T-helper 17 cell (primary cell): ENCODE measurements at places on chromosomes 2 and 18.

DNA sequence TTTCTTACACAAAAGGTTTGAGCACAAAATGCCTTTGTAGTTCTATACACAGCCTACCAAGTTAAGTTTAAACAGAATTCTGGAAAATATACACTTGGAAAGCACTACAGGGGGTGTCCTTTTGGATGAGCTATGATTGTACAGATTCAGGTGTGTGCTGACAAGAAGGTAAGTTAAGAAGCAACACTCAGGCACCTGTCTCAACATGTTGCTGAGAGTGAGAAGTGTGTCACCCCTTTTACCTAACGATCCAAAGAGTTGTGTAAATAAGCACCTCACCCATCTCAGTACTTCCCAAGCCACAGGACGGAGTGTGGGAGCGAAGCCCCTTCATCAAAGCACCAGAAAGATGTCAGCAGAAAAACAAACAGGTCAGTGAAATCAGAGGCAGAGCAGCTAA, 109.5 kb upstream of the DAPL1 start:
- no peaks in the 10 kb centered on the region for H3K4me1 ChIP-seq
- DNase-seq: no peak
- no peak overlapping the region for H3K27ac ChIP-seq
- H3K27me3 ChIP-seq: peaks cover 15% of the 10 kb centered on the region

DNA sequence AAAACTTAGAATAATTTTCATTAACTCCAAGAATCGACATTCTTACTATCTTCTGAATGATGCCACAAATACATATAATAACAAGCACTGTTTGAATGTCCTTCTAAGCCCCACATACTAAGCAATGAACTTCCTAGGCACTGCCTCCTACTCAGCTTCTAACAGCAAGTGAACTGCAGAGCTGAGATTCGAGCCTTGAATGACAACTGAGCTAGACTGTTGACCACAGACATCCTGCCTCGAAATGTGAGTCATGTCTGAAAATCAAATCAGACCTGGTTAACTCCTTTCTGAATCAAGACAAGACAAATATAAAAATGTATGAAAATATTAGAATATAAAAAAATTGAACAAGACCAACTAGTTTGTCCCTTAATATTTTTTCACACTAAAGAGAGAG, 108.1 kb downstream of the MYT1L start:
- H3K4me3 ChIP-seq: no peak overlapping the region
- no peaks in the 10 kb centered on the region for H3K4me1 ChIP-seq
- H3K27ac ChIP-seq: no peak overlapping the region
- no peak for DNase-seq

DNA sequence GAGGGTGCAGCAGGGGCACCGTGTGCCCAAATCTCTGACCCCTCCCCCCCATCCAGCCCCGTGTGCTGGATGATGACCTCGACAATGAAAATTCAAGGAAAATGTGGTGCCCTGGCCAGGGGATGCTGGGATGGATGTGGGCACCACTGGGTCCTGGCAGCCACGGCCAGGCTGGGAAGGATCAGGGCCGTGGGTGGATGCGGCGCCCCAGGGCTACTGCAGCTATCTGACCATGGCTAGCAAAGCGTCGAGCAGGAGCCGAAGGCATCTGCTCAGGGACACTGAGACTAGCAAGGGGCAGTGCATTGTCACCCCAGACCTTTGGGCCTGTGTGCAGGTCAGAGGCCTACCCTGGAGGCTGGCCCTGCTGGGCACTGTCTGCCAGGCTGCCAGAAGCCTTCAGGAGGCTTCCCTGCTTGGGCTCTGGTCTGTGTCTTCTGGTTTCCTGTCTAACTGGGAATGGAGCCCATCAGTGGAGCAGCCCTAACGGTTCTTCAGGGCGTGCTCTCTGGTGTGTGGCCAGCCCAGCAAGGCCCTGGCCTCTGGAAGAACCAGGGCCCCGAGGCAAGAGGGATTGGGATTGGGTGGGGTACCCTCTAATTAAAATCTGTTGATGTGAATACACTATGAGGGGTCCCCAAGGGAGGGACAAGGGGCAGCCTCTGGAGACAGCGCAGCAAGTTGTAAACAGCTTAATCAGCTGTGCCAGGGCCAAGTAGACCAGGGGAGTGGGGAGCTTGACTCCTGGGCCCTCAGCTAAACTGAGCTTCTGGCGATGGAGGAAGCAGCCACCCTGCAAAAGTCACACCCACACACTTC, 98.0 kb downstream of the STPG4 start:
- H3K27me3 ChIP-seq: no peaks in the 10 kb centered on the region
- peaks cover 20% of the 10 kb centered on the region for H3K4me1 ChIP-seq
- H3K4me3 ChIP-seq: peak overlapping the region; percentile 41
- peaks cover 2% of the 10 kb centered on the region for H3K36me3 ChIP-seq
- DNase-seq: no peak

GRCh38 chr18:5962362-5962761, 67.0 kb upstream of the TMEM200C start:
- H3K27ac ChIP-seq: no peak overlapping the region
- H3K36me3 ChIP-seq: no peaks in the 10 kb centered on the region
- no peak overlapping the region for H3K4me3 ChIP-seq
- H3K4me1 ChIP-seq: peaks cover 5% of the 10 kb centered on the region
- H3K27me3 ChIP-seq: peaks cover 24% of the 10 kb centered on the region
- no peak for DNase-seq

DNA sequence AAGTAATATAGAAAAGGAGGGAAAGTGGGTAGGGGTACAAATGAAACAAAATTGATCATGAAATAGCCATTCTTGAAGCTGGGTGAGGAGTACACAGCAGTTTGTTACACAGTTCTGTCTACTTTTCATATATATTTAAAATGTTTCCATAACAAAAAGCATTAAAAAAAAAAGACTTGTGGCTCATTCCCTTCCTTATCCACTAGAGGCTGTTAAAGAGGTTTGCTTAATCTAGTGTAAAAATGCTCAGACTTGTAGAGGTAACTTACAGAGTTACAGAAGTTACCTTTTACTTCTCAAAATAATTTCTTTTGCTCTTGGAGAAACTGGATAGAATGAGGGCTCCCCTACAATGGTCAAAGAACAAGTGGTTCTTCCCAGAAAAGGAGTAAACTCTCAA, 8.1 kb upstream of the WIPF1 start:
- peaks cover 65% of the 10 kb centered on the region for H3K4me1 ChIP-seq
- peak overlapping the region; percentile 98 for H3K27ac ChIP-seq
- DNase-seq: no peak
- no peak overlapping the region for H3K4me3 ChIP-seq

DNA sequence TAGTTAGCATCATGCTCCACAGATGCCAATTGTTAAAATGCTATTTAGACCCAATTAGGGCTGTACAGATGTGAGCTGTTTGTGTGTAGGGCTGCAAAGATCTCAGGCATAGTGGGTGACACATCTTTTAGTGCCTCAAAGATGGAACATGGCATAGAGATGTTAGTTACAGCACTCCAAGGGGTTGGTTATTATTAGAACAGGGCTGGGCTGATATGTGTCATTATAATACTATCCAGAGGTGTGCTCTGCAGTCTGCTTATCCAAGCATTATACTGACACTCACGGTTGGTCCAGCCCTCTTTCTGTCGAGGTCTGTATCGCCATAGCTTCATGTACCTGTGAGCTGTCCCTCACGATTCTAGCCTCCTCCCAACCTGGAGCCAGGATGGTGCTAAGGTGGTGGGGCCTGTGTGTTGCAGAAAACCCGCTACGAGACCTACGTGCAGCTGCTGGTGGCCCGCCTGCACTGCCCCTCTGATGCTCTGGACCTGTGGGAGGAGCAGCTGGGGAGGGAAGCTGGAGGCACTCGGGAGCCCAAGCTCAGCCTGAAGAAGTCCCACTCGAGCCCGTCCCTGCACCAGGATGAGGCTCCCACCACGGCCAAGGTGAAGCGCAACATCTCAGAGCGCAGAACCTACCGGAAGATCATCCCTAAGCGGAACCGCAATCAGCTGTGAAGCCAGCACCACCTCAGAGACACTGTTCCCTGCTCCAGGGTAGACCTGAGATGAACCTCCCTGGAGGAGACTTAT, 27.1 kb downstream of the PSD4 start:
- H3K4me1 ChIP-seq: peaks cover 19% of the 10 kb centered on the region
- no peak overlapping the region for H3K4me3 ChIP-seq
- no peak overlapping the region for H3K27ac ChIP-seq
